HS-5 (cell line): ENCODE measurements at places on chromosomes 7 and 10.

DNA sequence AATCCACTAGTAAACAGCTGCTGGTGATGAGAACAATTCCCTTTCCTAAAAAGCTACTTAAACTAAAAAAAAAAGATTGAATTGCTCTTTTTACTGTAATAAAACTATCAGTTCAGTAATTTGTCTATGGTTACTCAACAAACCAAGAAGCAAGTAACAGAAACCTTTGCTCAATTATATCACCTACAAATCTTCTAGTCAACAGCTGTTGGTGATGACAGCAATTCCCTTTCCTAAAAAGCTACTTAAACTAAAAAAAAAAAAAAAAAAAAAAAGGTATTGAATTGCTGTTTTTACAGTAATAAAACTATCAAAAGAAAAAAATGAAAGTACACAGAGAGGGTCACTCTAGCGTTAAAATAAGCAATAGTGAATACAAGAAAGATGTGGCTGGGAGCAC lies 158.1 kb downstream of the CTNNA3 start:
- no peak for DNase-seq

DNA sequence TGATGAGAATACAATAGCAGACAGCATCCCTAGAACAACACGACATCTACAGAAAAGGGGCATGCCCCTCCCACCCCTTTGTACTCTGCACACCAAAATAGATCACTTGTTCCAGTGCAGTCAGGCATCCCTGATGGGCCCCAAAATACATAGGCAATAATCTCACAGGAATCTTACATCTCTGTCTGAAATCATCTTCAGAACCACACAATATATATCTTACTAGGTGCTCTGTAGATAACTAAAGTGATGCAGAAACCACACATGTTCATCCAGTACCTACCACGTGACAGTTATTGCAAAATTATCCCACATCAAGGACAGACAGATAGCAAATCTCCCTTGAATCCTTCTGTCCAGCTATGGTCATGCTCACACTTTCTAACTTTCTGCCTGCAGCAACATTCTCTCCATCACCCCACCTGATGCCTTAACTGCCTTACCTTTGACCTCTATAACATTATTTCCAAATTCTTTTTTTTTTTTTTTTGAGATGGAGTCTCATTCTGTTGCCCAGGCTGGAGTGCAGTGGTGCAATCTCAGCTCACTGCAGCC lies 30.7 kb downstream of the ST8SIA6 start:
- DNase-seq = no peak

DNA sequence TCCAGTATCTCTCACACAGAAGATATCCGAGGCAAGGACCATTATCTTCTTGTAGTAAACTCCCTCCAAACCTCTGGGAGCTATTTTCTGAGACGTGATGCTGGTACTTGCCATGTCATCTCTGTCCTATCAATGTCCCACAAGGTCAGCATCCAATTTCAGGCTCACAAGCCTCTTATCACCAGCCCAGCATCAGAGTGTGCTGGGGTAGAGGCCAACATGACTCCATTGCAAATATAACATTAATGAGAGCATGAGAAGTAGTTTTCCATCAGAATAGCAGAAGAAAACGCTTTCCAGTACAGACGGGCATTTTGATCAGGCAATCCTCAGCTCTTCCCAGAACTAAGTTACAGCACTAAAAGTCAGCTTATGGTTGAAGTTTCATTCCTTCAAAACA lies 5.6 kb downstream of the MORN4 start:
- DNase-seq = no peak

- DNase-seq = no peak
Observed at GRCh38 chr7:149637911-149638565, 135.3 kb downstream of the ZNF467 start.

- DNase-seq = no peak
Observed at GRCh38 chr7:24964191-24964590, 15.8 kb downstream of the OSBPL3 start.
